Smooth muscle cell of the pulmonary artery (primary cell): ENCODE measurements at places on chromosomes 16 and 17. TPM values are rescaled to one million over a fixed set of nuclear protein-coding genes. Genes with fewer than 3 reads are reported as not detected.

SLX1B gene
- total RNA-seq, result 3.1 and 8.9 TPM in 2 replicates

VPS35 gene
- 75.6 and 111 TPM in 2 replicates for total RNA-seq

AHSP gene
- not detected in 2 replicates for total RNA-seq

ARL5C gene
- total RNA-seq, result not detected in 2 replicates

HIGD1B gene
- total RNA-seq, result not detected in 2 replicates

HOXB4 gene
- total RNA-seq, result 3.1 and 4.6 TPM in 2 replicates

MT1A gene
- total RNA-seq, result 1.1 TPM in 1 of 2 replicates, not detected in the other

ADCY9 gene
- 20.6 and 34.7 TPM in 2 replicates for total RNA-seq

CCL13 gene
- 3.9 TPM in 1 of 2 replicates, not detected in the other for total RNA-seq

FOXJ1 gene
- not detected in 2 replicates for total RNA-seq

ABAT gene
- 1.9 and 2.5 TPM in 2 replicates for total RNA-seq

CCL7 gene
- total RNA-seq, result 0.85 and 3.7 TPM in 2 replicates

SMIM36 gene
- not detected in 2 replicates for total RNA-seq

CACNB1 gene
- 8.0 and 8.1 TPM in 2 replicates for total RNA-seq

RPUSD1 gene
- total RNA-seq, result 17.1 and 28.9 TPM in 2 replicates

RUSF1 gene
- total RNA-seq, result 99.2 and 105 TPM in 2 replicates

TSPAN10 gene
- total RNA-seq, result 3.6 TPM in 2 replicates

CNTNAP1 gene
- 57.2 and 112 TPM in 2 replicates for total RNA-seq

EXOC3L1 gene
- 0.13 TPM in 1 of 2 replicates, not detected in the other for total RNA-seq

NGFR gene
- 0.33 and 0.56 TPM in 2 replicates for total RNA-seq

KRT39 gene
- total RNA-seq, result not detected in 2 replicates

ZNF652 gene
- total RNA-seq, result 12.6 and 16.0 TPM in 2 replicates

ABCC3 gene
- 18.2 and 29.7 TPM in 2 replicates for total RNA-seq

PNMT gene
- total RNA-seq, result 0.07 TPM in 1 of 2 replicates, not detected in the other

KRT222 gene
- not detected in 2 replicates for total RNA-seq
